ENCODE measurements at places on chromosomes 6 and 20. TPM values are rescaled to one million over a fixed set of nuclear protein-coding genes. Genes with fewer than 3 reads are reported as not detected.

Gene HSP90AB1
- total RNA-seq, result 2,636 TPM

Gene FAM110A
- 3.8 TPM for total RNA-seq

Gene GTSF1L
- not detected for total RNA-seq

Gene CCN6
- not detected for total RNA-seq

Gene CYP21A2
- not detected for total RNA-seq

Gene SLC44A4
- not detected for total RNA-seq

Gene TGM3
- total RNA-seq, result not detected

Gene ZSWIM1
- 6.8 TPM for total RNA-seq

Gene RBPJL
- total RNA-seq, result not detected

Gene SNAP25
- 0.80 TPM for total RNA-seq

Gene VTA1
- 95.0 TPM for total RNA-seq

Gene HAO1
- not detected for total RNA-seq

Gene VSX1
- total RNA-seq, result not detected

Gene PRR18
- not detected for total RNA-seq

Gene UNC5CL
- total RNA-seq, result not detected

Gene BEND6
- 9.0 TPM for total RNA-seq

Gene SNX5
- 152 TPM for total RNA-seq

Gene ENPP4
- 19.6 TPM for total RNA-seq

Gene C20orf173
- total RNA-seq, result not detected

Gene EEF1A2
- 6.4 TPM for total RNA-seq

Gene NNAT
- not detected for total RNA-seq

Gene ZNF831
- total RNA-seq, result not detected

Gene TP53TG5
- total RNA-seq, result not detected
